Progenitor cell of endocrine pancreas (in vitro differentiated cells): ENCODE measurements at places on chromosomes 4 and X.

- DNase-seq = no peak
Measured at GRCh38 chr4:85681921-85682320, 207.0 kb downstream of the ARHGAP24 start.

DNA sequence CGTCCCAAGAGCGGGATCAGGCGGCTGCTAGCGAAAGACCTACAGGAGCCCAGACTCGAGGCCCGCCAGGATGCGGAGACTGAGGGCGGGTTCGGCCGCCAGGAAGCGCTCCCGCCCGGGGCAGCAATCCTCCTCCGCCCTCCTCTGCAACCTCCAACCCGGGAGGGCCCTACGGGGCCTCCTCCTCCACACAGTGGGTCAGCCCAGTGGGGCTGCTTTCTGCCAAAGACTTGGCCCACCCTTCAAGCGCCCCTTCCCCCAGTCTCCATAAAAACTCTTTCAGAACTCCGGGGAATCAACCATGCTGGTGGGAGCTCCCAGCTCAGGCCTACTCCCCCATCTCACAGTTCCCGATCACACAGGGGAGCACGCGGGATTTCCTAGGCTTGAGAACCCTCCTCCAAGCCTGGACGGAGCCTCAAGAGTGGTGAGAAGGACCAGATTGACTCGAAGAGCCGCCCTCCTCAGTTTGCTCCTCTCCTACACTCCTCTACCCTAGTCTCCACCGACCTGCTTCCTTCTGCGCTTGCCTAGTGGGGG is 77.5 kb downstream of the RLIM start:
- DNase-seq = no peak

GRCh38 chr4:158613046-158613445 is 58.6 kb downstream of the C4orf46 start:
- no peak for DNase-seq

- DNase-seq = no peak
Measured at GRCh38 chr4:13918110-13918509, 290.6 kb upstream of the BOD1L1 start.
